Right atrium auricular region (tissue), 2 donors: ENCODE measurements at places on chromosomes 5 and 9. TPM values are rescaled to one million over a fixed set of nuclear protein-coding genes. Genes with fewer than 3 reads are reported as not detected.

SNX24 gene
- total RNA-seq, result 13.2 TPM

GRCh38 chr5:32323741-32324140, 11.0 kb upstream of the MTMR12 start:
- no peak for DNase-seq

DNAH5 gene
- total RNA-seq, result not detected

SCGB3A2 gene
- not detected for total RNA-seq

ZNF169 gene
- 1.8 TPM for total RNA-seq

- peak; percentile 69 for DNase-seq
Measured at GRCh38 chr9:76905791-76906646, at the start of gene PRUNE2. TSS of gene PRUNE2 (minus strand) at chr9:76906114. CDS start at chr9:76905963, 151 bp downstream.

- no peak for DNase-seq
Measured at GRCh38 chr5:110053824-110054223, 364.1 kb downstream of the MAN2A1 start.

AJM1 gene
- 3.0 TPM for total RNA-seq

GRCh38 chr5:58455066-58455465, 4.8 kb downstream of the PLK2 start:
- no peak for DNase-seq

GRCh38 chr9:133737774-133738639, at the start of gene SARDH:
TSS of gene SARDH (minus strand) at chr9:133738352. CDS start at chr9:133734173, 4,179 bp downstream.
- peak; percentile 70 for DNase-seq

AQP7 gene
- 58.4 TPM for total RNA-seq
